PC-3 (cell line): ENCODE measurements at places on chromosomes 3 and 15.

GRCh38 chr15:70060993-70061305 is 36.8 kb downstream of the TLE3 start:
- no peak for DNase-seq

DNA sequence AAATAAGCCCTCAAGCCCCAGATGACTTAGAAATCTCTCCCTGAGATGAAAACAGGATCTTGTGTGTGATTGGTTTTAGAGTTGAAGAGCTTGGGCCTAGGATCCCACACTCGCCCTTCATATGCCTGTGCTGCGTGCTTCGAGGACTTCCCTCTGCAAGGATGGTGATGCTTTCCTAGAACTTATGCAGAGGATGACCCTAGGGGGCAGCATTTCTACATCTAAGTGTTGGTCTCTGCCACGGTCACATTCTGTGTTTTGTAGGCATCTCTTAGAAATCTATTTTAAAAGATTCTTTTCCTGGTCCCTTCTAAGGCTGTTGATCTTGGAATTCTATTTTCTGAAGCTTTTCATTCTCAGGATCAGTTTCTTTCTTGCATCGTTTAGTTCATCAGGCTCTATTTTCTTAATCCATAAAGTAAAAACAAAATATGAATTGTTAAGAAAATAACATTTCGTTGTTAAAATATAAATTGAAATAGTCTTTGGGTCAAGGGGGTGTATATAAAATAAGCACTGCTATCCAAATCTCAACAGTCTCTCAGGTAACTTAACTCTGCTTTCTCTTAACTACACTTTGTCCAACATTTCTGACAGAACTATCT is 45.7 kb downstream of the WDR76 start:
- DNase-seq, result peak; percentile 73

DNA sequence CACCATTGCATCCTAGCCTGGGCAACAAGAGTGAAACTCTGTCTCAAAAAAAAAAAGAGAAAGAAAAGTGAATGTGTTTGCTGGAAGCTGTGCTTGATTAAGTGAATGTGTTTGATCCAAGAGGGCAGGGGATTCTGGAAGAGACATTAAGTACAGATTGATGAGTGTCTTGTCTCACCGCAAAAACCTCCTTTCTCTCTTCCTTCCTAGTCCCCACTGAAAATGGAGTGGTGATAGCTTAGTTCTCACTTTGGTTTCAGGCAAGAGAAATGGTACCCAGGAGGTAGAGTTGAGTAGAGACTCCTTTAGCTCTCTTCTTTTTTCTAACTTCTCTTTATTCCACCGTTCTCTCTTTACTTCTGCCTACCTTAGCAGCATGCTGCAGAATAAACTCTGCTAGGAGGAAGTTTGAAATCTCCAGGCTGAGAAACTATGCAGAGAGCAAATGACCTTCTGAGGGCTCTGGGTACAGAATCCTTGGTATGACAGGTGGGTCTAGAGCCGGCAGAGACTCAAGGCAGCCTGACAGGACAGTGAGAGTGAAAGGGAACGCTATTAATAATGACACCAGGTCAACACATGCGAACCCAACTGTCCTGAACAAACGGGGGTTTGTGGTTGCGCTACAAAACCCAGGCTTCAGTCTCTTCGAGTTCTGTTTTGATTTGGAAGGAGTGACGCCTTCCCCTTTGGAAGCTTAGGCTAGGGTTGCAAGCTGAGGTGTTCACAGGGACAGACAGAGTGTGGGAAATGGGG is 74.9 kb downstream of the SMAD3 start:
- DNase-seq, result no peak

GRCh38 chr3:66538390-66538789 is 37.6 kb upstream of the LRIG1 start:
- no peak for DNase-seq

GRCh38 chr3:177552051-177552450 is 354.8 kb upstream of the TBL1XR1 start:
- DNase-seq, result no peak

DNA sequence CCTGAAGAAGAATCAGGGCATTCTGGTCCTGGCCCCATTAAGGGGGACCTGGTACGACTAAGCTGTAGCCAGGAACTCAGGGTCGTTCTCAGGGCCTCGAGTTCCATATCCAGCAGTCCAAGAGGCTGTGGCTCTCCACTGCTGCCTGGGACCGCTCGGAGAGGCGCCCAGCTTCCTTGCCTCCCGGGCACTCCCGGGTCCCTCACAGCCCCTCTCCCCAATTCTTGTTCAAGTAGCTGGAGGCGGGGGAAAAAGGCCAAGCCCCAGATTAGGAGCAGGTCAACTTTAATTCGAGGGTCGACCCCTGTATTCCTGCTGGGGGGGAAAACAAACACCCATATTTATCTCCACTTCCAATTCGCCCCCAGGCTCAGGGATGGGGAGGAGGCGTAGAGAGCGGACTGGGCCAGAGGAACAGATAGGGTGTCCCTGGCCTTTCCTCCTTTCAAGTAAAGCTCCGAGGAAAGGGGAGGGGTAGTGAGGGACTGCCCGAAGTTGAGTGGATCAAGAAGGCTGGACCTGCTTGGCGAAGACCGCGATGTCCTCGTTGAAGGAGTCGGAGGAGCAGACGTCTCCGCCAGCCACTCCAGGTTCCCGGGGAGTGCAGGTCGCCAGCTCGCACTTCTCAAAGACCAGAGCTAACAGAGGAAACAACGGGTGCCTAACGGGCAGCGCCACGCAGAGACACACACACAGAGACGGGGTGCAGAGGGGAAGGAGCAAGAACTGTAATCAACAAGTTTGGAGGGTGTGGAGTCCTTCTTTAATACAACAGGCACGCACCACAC is 4.4 kb downstream of the MEIS2 start:
- no peak for DNase-seq

- DNase-seq, result no peak
These were observed 1.2 kb downstream of the CPA3 start for GRCh38 chr3:148866261-148866660.

DNA sequence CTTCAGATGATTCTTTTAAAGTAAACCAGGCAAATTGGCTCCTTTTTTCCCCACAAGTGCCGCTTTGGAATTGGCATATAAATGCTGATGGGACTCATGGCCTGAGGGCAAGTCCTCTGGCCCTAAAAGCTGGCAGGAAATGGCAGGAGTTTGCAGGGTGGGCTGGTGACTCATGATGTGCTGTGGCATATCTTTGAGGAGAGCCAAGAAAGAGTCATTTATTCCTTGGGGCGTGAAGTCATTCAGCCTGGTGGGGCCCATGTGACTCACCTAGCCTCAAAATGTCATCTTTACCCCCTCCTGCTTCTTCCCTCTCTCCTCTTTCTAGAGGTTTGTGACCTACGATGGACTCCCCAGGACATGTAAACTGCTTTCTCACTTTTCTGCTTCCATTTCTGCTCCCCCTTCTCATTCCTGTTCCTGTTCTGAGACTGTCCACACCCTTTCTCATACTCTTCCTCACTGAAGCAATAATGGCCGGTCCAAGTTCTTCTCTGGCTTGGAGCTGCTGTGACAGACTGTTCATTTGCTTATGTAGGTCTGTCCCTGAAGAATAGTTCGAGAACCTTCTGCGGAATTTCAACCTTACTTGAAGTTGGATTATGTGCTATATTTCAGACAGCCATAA is 326.1 kb downstream of the SATB1 start:
- DNase-seq, result peak; percentile 99

GRCh38 chr15:88876573-88876972 is 18.8 kb downstream of the HAPLN3 start:
- no peak for DNase-seq

DNA sequence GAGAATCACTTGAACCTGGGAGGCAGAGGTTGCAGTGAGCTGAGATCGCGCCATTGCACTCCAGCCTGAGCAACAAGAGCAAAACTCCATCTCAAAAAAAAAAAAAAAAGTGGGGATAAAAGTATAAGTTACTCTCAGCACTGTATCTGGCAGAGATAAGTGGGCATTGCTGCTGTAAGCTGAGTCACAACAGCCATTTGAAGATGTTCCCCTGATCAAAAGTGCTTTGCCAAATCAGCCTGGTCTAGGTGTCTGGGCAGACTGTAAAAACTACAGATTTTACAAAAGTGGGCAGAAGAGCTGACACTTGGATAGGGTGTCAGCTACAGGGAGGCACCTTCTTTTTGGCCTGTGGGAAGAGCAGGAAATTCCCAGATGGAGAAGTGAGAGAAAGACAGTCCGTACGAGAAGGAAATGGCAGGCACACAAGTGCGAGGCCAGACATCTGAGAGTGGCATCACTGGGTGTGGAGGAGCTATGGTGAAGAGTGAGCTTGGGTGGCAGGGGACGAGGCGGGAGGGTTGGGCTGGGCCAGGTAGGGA is 78.5 kb downstream of the TRAK1 start:
- DNase-seq, result no peak

DNA sequence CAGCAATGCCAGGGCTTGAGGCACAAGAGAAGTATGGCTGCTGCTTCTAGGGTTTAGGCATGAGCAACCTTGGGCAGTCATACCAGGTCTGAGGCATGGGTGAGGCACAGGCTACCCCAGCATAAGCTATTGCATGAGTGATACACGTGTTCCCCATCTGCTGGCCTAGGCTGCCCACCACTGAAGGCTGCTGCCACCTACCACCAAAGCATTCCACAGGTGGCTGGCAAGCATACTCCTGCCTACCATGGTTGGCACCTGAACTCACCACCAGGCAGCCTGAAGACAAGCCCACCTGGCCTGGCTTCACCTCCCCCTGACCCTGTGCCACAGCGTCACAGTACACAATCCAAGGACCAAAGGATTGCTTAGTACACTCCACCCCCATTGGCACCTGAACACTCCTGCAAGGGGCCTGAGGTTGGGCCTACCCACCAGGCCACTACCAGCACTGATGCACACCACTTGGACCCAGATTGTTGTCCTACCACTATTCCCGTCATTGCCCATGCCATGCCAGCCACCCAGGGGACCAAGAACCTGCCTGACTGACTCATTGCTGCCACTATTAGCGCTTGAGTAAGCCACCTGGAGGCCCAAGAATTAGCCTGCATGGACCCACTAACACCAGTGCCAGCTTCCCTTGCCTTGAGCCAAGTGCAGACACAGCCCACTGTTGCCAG is 115.7 kb downstream of the STT3B start:
- no peak for DNase-seq

DNA sequence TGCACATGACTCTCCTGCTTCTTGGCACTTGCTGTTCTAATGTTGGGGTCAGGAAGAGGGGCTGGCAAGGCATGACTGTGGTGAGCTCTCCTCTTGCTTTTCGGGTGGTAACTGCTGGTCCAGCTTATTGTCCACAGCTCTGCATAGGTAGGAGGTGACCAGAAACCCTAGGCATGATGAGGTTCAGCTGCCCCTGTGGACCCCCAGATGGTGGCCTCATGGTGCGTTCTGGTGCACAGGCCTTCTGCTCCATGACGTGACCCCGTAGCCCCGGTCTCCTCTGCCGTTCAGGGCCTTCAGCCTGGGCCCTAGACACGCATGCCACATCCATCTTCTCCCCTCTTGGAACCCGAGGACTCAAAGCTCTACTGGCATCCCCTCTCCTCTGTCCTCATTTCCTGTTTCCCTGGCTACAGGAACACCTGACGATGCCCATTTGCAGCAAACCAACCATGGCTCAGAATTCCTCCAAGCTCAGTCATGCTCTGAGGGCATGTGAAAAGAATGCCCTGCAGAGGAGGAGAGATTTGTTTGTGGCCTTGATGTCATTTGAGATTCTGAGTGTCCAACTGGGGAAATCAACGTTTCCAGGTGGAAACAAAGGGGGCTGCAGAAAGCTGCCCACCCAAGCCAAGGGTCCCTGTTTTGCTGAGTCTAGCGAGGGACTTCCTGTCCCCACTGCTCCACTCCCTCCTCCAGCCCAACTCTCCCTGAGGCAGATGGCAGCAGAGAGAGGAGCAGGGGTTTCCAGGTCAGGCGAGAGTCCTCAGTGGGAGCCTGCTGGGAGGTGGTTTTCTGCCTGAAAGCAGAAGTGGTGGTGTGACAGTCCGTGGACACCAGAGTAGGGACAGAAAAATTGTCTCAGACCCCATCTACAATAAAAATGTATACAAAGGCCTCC is 198.7 kb upstream of the LYSMD4 start:
- DNase-seq, result peak; percentile 59

- DNase-seq, result no peak
These were observed 506.9 kb downstream of the NR2F2 start for GRCh38 chr15:96837241-96837970.
